ENCODE measurements at places on chromosomes 5 and 9. TPM values are rescaled to one million over a fixed set of nuclear protein-coding genes. Genes with fewer than 3 reads are reported as not detected.

Gene C6
- not detected for total RNA-seq

Gene BTNL3
- total RNA-seq = not detected

Gene DPH7
- total RNA-seq = 30.3 TPM

Gene HMGCS1
- total RNA-seq = 56.8 TPM

Gene PCDHB10
- 0.03 TPM for total RNA-seq

Gene ANKRD18A
- total RNA-seq = 8.7 TPM

Gene MPDZ
- 11.0 TPM for total RNA-seq

Gene TMEM215
- total RNA-seq = not detected

Gene PCDH1
- total RNA-seq = 3.4 TPM

Gene LURAP1L
- total RNA-seq = 28.7 TPM

Gene PCDHGB5
- total RNA-seq = 2.4 TPM

Gene C8G
- total RNA-seq = 1.7 TPM

Gene ZNF366
- total RNA-seq = not detected

Gene KIF4B
- total RNA-seq = 0.06 TPM

Gene OR1J2
- not detected for total RNA-seq

Gene OTULINL
- total RNA-seq = 24.0 TPM

Gene ZNF300
- total RNA-seq = 2.2 TPM

Gene CATSPER3
- 0.22 TPM for total RNA-seq

Gene ITGA2
- 15.7 TPM for total RNA-seq

All from A549 treated with Hydrocortisone at 1 μM for 4 hours (cell line).